ENCODE measurements at places on chromosomes 2 and 18.

- DNase-seq, result no peak
Measured at GRCh38 chr2:74086021-74086420, 61.7 kb downstream of the BOLA3 start.

DNA sequence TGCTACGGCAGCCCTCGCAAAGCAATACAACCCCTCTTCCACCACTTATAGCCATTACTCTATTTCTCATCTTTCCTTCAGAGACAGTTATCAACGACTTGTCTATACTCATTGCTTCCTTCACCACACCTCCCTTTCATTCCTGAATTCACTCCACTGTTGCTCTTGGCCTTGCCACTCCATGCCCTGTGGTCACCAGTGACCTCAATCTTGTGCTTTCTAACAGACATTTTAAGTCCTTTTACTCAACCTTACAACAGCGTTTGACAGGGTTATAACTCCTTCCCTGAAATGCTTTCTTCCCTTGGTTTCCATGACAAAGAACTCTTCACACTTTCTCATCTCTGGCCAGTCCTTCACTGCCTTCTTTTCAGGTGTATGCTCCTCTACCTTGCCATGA lies 90.6 kb upstream of the CCDC141 start:
- no peak for DNase-seq

- no peak for DNase-seq
Measured at GRCh38 chr2:100211521-100211920, 69.1 kb upstream of the AFF3 start.

GRCh38 chr2:27823569-27823968 lies 52.0 kb downstream of the MRPL33 start:
- DNase-seq, result no peak

GRCh38 chr2:100137866-100138570 lies 4.4 kb downstream of the AFF3 start:
- no peak for DNase-seq

DNA sequence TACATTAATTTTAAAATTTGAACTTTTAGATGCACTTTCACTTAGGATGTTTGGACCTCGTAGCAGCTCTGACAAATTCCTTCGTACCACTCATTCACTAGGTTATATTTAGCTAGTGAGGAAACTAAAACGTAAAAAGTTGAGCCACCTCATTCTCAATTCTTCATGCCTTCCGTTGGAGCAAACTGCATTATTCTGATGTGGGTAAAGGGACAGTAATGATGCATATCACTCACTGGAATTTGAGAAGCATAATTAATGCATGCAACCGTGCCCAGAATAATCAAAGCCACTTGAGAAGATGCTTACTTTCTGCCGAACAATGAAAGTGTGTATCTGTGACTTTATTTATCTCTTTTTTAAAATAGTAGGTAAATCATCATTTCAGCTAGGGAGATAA lies 2.2 kb downstream of the CNOT9 start:
- no peak for DNase-seq

DNA sequence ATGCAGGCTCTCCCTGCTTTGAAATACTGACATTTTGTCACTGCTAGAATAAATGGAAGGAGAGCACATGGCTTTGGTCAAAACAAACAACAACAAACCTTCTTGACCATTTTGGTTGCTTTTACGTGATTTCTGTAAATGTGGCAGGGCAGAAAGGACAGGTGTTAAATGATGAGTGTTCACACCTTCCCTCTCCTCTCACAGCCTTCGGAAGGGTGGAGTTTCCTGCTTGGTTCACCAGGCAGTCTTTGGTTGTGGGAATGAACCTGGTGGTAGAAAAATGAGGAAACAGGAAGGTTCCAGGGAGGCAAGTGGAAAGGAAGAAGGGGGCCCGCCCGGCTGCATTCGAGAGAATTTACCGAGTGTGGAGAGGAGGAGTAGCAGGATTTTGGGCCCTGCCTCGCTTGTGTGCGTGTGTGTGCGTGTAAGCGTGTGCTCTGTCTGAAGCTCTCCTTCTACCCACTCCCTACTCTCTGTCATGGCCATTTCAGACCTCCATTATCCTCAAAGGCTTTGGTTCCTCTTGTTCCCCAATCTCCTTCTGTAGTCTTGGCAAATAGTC lies 23.7 kb upstream of the SPP2 start:
- DNase-seq, result no peak

- DNase-seq, result no peak
Measured at GRCh38 chr2:85235281-85235680, 92.5 kb downstream of the TGOLN2 start.

- no peak for DNase-seq
Measured at GRCh38 chr2:120599656-120600055, 136.0 kb upstream of the GLI2 start.

DNA sequence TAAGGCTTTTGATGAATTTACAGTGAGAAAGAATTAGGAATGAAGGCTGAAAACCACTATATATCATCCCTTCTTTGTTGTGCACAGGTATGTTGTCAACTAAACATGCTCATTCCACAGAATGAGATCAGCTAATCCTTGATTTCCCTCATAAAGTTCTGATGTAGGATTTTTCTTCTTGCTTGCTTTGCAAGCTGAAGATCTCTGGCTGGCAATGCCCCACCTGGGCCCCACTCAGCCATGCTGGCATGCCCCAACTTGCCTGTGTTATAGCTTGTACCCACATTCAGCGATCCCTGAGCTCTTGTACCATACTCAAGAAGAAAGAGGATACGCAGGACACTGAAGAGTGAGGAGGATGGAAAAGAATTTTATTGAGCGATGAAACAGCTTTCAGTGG lies 18.0 kb upstream of the SERPINB11 start:
- DNase-seq, result no peak

- peak; percentile 76 for DNase-seq
Measured at GRCh38 chr2:156333951-156334495, 1.5 kb upstream of the NR4A2 start.

- no peak for DNase-seq
Measured at GRCh38 chr2:113370030-113370429, 67.5 kb upstream of the ZNG1B start.

DNA sequence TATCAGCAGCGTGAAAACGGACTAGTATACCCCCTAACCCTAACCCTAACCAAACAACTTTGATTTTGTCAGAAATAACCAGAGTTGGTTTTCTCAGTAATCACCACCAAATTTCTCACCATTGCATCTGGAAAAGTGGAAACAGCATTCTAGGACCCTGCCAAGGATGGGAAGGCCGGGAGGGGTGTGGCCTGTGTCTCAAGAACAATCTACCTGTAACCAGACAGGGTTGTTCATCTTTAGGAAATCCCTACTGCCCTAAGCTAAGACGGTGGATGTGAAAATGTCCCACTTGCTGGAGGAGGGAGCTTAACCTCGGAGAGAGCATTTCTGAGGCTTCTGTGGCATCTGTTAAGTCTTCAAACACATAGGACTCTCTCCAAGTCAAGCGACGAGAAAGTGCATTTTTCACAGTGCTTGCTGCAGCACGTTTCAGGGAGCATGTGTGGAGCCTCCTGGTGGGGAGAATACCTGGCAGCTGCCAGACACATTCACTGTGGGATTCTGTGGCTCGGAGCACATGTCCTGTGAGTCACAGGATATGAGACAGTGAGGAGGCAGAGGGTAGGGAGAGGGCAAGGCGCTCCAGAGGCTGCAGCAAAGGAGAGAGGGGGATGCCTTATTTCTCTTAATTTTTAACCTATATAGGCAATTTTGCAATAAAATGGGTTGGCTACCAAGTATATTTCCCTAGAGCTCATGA lies 207.5 kb downstream of the SPP2 start:
- DNase-seq, result no peak

DNA sequence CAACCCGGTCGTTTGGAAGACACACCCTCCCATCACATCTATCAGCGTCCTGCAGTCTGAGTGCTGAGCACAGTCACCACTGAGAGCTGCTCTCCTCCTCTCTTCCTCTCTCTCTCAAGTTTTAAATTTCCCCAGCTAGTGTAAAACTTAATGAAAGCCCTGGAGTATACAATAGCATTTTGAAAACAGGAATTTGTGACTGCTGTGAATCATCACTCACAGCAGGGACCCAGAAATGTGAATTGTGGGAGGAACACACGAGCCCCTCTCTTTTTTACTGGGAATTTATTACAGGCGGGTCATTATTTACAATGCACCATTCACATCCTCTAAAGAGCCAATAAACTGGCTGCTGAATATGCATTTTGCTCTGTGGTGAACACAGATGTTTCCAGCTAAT lies 185.0 kb upstream of the SMIM21 start:
- DNase-seq, result no peak
